Ureter (tissue), 1 donor: ENCODE measurements at places on chromosomes 11 and 22.

DNA sequence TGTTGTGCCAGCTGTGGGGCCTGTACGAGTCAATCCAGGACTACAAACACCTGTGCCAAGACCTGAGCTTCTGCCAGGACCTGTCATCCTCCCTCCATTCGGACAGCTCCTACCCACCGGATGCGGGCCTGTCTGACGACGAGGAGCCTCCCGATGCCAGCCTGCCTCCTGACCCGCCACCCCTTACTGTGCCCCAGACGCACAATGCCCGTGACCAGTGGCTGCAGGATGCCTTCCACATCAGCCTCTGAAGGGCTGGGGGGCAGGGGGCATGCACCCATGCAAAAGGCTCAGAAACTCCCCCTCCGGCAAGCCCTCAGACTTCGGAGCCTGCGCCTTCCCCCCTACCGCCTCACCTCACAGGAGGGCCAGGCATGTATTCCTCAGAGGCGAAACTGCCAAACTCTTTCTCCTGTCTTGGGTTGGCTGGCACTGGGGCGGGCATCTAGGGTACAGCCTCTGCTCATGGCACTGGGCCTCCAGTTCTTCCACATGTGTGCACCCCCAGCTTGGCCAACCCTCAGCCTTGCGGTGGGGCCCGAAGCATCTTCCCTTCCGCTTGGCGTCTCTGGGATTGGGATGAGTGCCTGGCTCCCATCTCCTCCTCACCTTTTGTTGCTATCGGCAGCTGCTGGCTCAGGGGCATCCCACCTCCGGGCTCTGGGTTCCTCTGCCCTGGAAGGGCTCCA is 1.2 kb downstream of the FAM89B start:
- no peak for DNase-seq

GRCh38 chr11:72334651-72335050 is 90.7 kb upstream of the PHOX2A start:
- DNase-seq: no peak

DNA sequence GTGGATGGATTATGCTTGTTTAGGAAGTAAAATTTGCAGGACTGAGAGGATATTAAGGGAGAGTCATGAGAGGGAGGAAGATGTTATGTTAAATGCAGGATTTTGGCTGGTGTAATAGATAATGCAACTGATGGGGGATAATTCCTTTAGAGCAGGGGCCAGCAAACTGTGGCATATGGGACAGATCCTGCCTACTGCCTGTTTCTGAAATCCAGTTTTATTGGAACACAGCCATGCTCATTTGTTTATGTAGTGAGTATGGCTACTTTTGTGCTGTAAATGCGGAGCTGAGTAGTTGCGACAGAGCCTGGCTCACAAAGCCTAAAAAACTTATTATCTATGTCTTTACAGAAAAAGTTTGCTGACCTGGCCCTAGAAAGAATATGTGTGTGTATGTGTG is 66.6 kb upstream of the MPPED2 start:
- no peak for DNase-seq

DNA sequence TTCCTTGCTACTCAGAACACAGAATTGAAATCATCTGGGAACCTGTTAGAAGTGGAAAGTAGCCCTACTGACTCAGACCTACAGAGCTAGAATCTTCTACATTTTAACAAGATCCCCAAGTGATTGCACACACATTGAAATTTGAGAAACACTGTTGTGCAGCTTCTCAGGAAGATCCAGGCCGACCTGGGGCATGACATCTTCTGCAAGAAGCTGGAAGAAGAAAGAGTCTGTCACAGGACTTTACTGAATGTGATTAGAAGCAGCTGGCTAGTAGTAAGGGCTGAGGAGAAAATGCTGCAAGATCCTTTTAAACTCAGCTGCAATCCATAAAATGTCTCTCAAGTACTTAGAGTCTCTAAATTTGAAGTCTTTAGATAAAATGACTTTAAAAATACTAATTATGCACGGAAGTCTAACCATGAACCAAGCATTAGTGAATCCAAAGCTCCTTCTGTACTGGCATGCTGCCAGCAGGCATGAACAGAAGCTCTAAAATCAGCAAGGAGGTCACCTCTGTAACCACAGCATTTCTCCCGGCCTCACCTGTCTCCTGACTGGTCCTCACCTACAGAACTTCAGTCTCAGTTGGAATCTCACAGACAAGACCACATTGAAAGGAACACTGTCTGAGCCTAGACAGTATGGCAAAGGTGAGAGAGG is 85.0 kb downstream of the SERGEF start:
- DNase-seq: no peak

DNA sequence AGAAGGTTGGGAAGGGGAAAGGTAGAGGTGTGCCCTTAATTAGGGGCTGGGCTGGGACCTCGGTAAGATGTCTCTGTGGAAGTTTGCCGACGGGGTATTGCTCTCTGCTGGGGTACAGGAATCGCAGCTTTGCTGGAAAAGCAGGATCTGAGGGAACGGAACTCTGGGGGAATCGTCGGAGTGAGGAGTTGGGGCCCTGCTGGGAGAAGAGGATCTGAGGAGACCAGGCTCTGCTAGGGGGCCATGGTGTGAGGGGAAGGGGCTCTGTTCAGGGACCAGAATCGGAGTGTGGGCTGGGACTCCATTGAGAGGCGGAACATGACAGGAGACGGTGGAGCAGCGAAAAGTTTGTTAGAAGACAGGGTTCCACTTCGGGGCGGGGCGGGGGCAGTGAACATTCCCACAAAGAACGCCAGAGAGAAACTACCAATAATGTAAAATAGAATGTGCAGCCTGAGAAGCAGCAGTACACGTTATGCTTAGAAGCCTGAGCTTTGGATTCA is 456 bp downstream of the AAMDC start:
- peak; percentile 46 for DNase-seq

DNA sequence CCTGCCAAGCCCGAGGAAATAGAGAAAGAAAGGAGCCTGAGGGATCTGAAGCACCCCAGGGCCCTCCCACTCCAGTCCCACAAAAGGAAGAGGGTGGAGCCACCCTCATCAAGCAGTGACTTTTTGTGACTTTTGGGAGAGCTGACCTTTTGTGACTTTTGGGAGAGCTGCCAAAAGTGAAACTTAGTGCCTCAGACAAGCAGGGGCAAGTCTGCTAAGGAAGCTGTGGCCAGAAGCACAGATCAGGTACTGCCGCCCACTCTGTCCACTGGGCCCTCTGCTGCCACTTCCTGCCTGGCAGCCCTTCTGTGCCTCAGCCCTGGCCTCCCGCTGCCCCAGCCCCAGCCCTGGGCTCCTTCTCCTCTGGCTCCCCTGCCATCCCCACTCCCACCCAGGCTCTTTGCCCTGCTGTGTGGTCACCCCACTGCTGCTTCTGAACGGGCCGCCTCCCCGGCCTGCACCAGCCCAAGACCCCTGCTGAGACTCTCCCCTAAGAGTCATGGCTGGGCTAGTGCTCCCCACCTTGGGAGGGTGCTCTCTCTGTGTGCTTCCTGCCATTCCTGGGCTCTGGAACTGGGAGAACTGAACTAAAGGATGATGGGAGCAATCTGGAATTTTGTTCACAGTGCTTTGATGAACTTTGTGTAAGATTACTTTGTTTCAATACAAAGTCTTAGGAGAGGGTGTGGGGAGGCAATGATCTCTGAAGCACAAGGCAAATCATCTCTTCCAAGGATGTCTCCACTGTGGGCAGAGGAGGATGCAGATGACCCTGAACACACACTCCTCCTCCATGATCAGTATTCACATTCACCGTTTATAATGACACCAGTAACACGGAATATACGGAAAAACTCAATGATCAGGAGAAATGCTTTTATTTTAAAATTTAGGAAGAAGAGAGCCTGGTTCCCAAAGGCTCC is at the start of gene APOBEC3H:
TSS of gene APOBEC3H (plus strand) at position 147 of the 923 bp plus-strand sequence. CDS start 3,035 bp downstream, outside the sequence.
- peak; percentile 70 for DNase-seq

GRCh38 chr11:67163006-67163405 is 43.9 kb downstream of the KDM2A start:
- no peak for DNase-seq

GRCh38 chr11:59756845-59757244 is 1.7 kb downstream of the STX3 start:
- DNase-seq: peak; percentile 57

DNA sequence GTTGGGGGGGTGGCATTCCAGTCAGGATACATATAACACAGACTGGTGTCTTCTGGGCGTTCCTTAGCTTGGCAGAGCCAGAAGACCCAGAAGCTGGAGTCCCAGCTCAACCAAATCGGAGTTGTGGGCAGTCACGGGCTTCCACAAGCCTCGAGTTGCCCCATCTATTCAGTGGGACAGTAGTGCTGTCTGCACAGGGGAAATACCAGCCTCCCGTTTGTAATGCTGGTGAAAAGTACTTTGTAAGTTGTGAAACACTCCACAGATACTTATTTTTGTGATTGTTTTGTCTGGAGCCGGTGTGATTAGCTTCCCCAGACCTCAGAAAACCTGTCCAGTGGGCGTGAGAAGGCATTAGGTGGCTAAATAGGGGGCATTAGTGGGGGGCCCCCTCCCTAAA is 13.6 kb downstream of the DGKZ start:
- DNase-seq: no peak

GRCh38 chr11:45087900-45088160 is 58.6 kb upstream of the PRDM11 start:
- no peak for DNase-seq

- no peak for DNase-seq
Observed at GRCh38 chr11:47879259-47880158, 31.4 kb upstream of the NUP160 start.

DNA sequence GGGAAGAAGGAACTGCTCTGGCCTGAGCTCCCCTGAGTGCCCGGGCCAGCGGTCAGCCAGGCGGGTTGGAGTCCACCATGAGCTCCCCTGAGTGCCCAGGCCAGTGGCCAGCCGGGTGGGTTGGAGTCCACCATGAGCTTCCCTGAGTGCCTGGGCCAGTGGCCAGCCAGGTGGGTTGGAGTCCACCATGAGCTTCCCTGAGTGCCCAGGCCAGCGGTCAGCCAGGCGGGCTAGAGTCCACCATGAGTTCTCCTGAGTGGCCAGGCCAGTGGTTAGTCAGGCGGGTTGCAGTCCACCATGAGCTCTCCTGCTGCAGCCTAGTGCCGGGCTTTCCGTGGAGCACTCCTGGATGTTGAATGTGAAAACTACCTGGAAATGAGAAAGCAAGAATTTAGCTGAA is 844.0 kb downstream of the TBC1D22A start:
- no peak for DNase-seq

DNA sequence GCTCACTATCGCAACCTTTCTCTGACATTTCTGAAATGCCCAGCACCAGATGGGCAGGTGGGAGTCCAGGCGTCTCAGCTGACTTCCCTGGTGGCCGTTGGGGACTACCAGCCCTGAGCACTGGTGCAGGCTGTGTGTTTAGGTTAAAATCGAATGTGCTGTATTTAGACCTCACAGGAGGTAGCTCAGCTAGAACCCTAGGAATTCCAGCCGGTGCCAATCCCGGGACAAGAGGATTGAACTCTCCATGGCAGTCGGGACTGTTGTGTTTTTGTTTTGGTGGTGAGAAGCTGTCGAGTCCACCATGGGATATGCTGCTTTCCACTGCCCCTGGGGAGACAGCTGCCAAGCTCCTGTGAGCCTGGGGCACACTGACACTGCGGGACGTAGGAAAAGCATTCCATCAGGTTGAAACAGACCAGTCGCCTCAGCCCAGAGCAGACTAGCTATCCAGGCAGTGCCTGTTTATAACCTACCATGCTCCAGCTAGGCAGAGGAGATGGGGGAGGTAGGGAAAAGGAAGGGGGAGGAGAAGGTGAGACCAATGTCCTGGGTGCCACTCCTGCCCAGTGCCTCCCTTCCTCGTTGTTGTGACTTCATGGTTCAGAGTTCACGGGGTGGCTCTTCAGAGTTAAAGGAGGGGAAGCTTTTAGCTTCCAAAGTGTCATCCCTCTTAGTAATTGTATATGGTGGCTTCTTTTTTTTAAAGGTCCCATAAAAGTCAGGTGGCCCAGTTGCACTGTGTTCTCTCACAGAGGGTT is 53.0 kb downstream of the MICAL2 start:
- peak; percentile 40 for DNase-seq

- DNase-seq: no peak
Observed at GRCh38 chr22:24500277-24500820, 5.2 kb downstream of the UPB1 start.

DNA sequence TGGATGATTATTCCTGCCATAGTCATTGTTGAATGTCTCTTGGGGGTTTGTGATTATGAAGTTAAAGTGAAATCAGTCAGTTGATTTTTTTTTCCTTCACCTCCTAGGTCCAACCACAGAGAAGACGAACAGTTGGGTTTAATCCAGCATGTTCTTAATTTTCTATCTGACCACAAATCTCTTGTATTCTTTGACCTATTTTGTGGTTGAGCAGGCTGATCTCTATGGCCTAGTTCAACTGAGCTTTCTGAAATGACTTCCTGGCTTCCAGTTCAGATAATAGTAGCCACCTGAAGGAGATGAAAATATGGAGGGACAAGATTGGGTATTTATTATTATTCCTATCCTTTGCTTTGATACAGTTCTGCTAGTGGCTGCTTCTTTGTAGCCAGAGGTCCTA is 5.2 kb upstream of the OR56A5 start:
- DNase-seq: no peak

DNA sequence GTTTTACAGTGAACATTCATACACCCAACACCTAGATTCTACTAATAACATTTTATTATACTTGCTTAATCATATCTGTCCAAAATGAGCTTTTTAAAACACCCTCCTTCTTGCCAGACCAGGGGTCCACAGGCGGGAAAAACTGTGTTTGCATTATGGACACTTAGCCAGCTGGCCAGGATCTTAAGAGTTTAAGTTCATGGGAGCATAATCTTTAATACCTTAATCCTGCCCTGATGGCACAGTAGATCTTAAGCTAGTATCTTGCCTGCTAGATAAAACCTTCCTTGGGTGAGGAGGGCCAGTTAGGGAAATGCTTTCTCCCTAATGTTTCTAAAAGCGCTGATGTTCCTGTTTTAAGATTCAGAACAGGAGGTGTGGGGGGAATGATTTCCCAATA is 13.1 kb upstream of the CCDC134 start:
- DNase-seq: no peak

DNA sequence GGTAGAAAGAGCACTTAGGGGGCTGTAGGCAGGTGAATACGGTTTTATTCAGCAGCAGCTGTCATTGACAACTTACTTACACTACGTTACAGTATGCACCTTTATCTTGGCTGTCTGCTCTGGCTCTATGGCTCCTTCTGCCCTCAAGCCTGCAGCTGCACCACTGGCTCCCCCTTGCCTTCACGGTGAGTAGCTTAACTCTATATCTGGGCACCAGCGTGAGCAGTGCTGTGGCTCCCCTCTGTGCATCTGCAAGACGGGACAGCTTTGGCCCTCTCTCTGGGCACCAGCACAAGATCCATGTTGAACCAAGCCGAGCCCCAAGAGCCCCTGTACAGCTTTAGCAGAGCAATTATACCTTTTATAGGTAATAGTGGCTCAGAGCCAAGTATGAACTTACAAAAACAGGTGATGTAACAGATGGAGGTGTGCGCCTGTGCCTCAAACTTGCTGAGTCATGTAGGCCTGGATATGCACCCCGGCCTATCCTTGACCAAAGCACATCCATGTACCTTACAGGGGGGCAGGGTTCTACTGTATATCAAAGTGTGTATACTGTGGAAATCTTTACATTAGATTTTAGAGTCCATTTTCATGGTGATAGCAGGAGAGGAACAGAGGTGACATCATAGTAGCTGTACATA is 96.9 kb upstream of the CTSC start:
- DNase-seq: peak; percentile 55
